ENCODE measurements at places on chromosomes 5 and 9.

GRCh38 chr9:76463211-76463610 is 4.2 kb downstream of the GCNT1 start:
- ATAC-seq: no peak

GRCh38 chr9:89679581-89679980 is 74.8 kb downstream of the GADD45G start:
- no peak for ATAC-seq

- no peak for ATAC-seq
These were observed 89.8 kb downstream of the NUDT12 start for GRCh38 chr5:103472830-103473229.

GRCh38 chr5:177023303-177023664 is 788 bp downstream of the ZNF346 start:
- no peak for ATAC-seq

GRCh38 chr5:173515526-173515925 is 100.9 kb downstream of the BOD1 start:
- ATAC-seq: no peak

GRCh38 chr9:27184556-27185351 is 75.7 kb downstream of the TEK start:
- ATAC-seq: no peak

DNA sequence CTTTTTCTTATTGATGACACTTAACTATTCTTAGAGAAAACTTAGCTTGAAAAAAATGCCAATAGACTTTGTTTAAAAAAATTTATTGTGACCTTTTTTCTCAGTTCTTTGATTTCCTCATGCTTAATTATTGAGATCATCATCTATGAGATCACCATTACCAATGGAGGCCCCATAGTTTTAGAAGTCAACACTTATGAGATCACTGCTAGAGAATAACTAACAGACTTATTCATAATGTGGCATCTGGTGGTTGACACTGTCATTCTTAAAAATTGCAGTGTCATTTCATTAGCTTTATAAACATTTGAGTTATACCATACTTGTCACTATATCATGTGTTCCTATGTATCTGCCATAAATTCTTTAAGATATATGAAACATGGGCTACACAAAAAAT is 14.9 kb upstream of the FEM1C start:
- peak; percentile 29 for ATAC-seq

DNA sequence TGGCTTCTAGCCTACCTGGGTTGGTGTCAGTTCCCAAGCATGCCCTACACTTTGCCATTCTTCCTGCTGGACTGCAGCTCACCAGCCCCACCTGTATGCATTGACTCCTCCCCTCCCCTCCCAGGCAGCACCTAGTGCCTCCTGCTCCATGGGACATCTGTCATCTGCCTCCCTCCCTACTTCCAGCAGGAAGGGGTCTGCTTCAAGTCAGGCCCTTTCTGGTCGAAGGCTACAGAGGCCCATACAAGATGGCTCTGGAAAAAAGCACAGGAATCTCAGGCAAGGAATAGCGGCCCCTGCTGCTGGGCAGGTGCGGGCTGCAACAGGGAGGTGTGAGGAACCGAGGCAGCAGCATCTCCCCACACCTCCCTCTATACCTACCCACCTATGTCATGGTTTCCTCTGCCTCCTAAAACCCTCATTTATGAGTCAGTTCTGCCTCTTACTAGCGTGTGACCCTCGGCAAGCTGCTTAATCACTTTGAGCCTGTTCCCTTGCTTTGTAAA is 19.7 kb downstream of the WWC1 start:
- peak; percentile 29 for ATAC-seq

- ATAC-seq: no peak
These were observed 80.4 kb downstream of the DCP2 start for GRCh38 chr5:113056988-113057387.

GRCh38 chr9:90219548-90220118 is 423.0 kb downstream of the DIRAS2 start:
- peak; percentile 48 for ATAC-seq

DNA sequence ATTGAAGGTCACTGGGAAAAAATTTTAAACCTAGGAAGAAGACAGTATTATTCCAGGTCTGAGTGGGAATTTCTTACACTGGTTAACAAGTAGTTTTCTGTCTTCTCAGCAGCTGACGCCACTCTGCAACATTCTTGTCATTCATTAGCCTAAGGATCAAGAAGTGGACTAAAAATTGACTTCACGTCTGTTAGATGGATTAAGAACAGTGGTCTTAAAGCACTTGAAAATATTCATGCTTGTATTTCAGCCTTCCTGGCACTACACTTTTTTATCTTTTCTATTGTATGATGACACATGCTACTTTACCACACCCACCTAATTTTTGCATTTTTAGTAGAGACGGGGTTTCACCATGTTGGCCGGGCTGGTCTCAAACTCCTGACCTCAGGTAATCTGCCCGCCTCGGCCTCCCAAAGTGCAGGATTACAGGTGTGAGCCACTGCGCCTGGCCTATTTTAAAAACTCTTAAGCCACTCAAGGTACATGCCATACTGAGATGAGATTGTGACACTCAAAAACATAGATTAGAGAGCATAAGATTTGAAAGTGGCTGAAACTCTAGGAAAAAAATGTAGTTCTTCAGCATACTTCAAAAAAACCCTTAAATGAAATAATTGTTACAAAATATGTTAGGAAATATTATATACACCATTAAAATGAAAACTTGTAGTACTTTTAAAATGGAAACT is 8.4 kb downstream of the MATR3 start:
- ATAC-seq: no peak

- no peak for ATAC-seq
These were observed 157.8 kb upstream of the FTMT start for GRCh38 chr5:121693864-121694263.

DNA sequence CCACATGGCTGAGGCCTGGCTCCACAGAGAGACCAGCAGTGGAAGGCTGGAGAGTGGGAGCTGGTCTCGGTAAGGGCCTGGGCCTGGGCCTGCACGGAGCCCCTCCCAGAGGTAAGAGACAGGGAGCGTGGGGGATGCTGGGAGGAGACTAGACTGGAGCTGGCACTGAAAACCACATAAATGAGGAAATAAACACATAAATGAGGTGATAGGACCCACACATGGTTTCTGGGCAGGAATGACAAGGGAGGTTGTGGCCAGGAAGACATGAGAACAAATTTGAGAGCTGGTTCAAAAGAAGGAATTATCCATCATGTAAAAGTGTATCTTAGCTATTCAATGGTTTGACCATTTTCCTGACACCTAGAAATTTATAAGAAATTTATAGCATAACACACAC is 451.7 kb upstream of the DAP start:
- no peak for ATAC-seq

- ATAC-seq: no peak
These were observed 101.2 kb downstream of the RAPGEF6 start for GRCh38 chr5:131533836-131534235.

DNA sequence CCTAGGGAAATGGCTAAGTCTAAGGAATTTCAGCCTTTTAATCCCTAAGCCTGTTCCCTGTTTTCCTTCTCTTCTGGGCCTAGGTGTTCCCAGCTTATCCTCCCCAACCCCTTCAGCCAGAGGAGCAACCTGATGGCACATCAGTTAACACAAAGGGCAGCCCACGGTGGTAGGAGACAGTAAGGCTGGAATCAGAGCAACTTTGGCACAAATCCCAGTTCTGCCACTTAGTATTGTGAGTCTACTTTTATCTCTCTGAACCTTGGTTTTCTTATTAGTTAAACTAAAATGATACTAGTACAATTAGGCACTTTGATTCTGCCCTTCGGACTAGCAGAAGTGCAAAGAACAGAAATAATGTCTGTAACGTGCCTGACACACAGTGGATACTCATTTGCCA is 246.8 kb downstream of the SAXO1 start:
- ATAC-seq: no peak

DNA sequence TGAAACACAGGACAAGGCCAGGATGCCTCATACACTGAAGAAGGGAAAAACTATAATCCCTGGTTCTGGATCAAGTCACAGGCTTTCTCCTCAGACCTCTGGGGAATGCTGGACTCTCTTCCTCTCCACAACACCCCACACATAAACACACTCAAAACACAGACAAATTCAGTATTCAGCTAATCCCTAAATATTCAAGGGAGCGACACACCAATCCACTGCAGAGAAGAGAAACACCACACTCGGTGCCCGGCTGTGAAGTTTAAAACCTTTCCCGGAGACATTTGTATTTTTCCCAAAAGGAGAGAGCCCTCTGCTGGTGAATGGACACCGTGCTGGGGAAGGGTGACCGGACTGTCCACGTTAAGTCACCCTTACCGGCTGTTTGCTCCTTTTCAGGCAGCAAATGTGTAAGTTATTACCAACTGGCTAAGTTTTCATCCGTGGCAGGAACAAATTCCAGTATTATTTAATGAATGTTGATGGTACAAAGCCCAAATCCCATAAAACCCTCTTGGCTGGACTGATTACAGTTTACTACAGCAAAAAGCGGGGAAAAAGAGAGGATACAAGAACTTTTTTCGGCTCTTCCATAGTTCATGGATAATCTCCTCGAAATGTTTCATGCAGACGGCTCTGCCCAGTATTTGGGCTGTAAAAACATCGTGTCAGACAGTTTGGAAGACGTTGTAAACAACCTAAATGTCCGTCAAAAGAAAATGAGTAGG is 130.9 kb upstream of the SLC30A5 start:
- no peak for ATAC-seq

GRCh38 chr5:132090107-132090506 is 16.5 kb downstream of the CSF2 start:
- ATAC-seq: peak; percentile 77

DNA sequence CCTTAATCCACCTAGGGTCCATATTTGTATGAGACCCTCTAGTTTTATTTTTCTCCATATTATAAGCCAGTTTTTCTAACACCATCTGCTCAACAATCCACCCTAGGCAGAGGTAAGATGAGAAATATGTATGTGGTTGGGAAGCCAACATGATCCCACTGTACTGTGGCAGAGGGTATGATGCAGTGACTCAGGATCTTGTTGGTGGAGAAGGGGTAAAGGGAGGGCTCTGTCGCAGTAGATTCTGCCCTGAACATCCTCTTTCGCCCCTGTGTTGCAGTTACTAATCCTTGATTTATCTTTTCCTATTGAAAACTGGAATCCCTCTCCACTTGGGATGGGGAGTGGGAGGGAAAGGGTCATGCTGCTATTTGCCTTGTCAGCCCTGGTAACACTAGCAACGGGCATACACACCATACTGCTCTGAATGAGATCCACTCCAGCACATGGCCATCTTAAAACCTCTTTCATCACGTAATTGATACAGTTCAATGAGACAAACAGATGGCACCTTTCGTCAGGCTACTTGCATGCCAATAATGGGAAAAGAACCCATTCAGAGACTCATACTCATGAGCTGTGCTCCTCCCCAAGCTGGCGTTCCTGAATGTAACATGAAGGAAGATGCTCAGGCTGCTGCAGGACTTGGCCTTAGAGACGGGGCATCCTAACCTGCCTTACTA is 63.0 kb downstream of the ADAMTS12 start:
- no peak for ATAC-seq

DNA sequence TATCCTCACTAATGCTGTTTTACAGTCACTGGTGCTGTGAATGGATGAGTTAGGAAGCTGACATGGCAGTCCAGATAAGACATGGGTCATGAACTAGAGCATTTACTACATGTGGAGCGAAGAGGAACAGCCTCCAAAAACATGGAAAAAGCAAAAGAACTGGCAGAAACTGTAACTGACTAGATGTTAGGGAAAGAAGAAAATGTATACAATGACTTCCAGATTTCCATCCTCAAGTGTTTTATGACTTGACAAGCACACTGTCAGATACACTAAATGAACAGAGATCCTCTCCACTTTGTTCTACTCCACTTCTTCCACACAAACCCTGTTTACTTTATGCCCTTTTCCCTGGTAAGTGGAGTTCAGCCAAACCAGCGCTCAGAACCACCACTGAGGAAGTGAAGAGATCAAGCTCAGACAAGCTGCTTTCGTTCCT is 11.5 kb downstream of the HMGCS1 start:
- ATAC-seq: no peak

DNA sequence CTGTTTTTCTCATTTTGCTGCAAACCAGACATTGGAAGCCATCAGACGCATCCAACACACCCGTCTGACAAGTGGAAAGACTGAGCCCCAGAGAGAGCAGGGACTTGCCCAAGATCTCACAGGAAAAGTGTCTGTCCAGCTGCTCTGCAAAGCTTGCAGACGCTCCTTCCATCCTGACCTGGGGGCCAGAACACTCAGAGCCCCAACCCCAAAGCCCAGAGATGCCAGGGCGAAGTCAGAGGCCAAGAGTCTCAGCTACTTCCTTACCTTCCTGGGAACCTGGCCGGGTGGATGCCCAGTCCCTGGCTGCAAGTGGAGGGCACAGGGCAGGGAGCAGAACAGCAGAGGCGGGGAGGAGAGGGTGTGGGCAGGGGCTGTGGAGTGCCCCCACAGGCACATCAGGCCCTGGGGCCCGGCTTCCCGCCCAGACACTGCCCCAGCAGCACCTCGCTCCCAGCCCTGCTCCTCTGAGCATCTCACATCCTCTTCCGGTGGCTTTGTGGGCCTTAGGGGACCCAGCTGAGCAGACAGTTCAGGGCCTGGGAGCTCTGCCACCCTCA is 9.7 kb upstream of the RALGDS start:
- peak; percentile 11 for ATAC-seq

- no peak for ATAC-seq
These were observed 25.7 kb upstream of the PPP3R2 start for GRCh38 chr9:101620452-101620851.

- ATAC-seq: peak; percentile 34
These were observed 63.3 kb downstream of the CARTPT start for GRCh38 chr5:71782393-71782770.

- ATAC-seq: no peak
These were observed 127.2 kb downstream of the OLFM1 start for GRCh38 chr9:135214706-135215105.

GRCh38 chr9:76032038-76032796 is 141.7 kb downstream of the PCSK5 start:
- no peak for ATAC-seq

GRCh38 chr5:57258052-57258451 is 84.2 kb downstream of the GPBP1 start:
- peak; percentile 88 for ATAC-seq

GRCh38 chr9:111904891-111905291 is 8.3 kb downstream of the UGCG start:
- ATAC-seq: no peak

DNA sequence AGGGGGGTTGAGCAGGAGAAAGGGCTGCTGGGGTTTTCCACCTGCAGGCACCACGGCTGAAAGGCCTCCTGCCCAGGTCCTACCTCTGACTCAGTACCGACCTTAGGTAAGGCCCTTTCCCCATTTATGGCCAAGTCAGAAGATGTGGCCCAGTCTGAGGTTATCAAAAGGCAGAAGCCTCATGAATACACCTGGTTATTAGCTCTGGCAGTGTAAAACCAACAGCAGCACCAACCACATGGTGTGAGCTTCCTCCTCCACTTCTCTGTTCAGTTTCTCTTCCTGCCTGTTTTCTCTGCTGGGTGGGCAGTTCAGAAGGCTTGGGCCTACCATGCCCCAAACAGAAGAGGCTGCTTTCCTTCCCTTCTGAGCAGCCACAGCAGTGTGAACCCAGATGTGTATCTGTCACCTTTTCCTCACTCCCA is 86.9 kb downstream of the UGCG start:
- ATAC-seq: peak; percentile 34

GRCh38 chr9:129671519-129671918 is 6.1 kb downstream of the PRRX2 start:
- peak; percentile 51 for ATAC-seq

GRCh38 chr5:142959683-142960657 is 189.8 kb downstream of the ARHGAP26 start:
- ATAC-seq: peak; percentile 21
